ENCODE measurements at places on chromosomes 1 and 21.

- no peak for DNase-seq
Measured at GRCh38 chr1:44029260-44029910, 1.9 kb downstream of the SLC6A9 start.

GRCh38 chr1:109792056-109792831 is 28.5 kb upstream of the EPS8L3 start:
- DNase-seq, result peak; percentile 84

DNA sequence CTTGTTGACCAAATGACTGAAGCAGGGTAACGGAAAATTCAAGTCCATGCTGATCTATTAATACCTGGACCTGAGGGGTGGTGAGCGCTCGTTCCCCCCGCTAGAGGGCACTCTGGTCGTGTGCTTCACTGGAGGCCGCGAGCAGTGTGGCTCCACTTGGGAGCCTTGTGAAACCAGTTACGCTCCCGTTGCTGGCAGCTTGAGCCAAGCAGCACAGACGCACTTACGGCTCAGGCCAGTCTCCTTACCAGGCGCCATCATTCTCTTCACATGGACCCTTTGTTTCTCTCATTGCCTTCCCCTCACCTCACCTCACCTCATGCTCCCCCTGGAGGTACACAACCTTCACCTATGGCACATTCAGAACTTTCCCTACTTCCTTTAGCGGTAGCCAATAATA is 49.7 kb upstream of the TSPAN2 start:
- peak; percentile 83 for DNase-seq

- peak; percentile 35 for DNase-seq
Measured at GRCh38 chr1:202207292-202207691, 13.7 kb downstream of the LGR6 start.

DNA sequence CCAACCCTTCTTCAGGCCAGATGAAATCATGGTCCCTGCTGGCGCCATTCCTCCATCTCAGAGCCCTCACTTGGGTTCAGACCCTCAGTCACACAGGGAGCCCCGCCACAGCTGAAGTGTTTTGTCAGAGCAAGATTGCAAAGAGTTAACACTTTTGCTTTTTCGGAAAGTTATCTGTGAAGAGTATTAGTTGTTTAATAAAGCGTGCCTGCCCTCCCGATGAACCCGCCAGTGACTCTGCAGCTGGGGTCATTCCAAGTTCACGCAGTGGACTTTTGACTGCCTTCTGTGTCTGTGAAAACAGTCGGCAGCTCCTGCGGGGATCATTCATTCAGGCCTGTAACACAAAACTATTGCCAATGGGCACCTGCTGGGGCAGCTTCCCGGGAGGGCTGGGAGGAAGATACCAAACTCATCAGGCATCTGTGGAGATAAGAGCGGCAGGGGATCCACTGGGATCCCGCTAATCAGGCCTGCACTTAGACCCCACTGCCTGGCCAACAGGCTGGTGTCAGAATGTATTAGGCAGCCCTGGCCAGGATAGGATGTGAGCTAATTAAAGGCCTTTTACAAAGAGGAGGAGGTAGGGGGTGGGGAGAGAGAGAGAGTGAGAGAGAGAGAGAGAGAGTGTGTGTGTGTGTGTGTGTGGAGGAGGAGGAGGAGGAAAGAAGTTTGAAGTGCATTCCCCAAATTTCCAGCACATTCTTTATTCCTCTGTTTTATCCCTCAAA is 184.5 kb downstream of the DHRS3 start:
- no peak for DNase-seq

DNA sequence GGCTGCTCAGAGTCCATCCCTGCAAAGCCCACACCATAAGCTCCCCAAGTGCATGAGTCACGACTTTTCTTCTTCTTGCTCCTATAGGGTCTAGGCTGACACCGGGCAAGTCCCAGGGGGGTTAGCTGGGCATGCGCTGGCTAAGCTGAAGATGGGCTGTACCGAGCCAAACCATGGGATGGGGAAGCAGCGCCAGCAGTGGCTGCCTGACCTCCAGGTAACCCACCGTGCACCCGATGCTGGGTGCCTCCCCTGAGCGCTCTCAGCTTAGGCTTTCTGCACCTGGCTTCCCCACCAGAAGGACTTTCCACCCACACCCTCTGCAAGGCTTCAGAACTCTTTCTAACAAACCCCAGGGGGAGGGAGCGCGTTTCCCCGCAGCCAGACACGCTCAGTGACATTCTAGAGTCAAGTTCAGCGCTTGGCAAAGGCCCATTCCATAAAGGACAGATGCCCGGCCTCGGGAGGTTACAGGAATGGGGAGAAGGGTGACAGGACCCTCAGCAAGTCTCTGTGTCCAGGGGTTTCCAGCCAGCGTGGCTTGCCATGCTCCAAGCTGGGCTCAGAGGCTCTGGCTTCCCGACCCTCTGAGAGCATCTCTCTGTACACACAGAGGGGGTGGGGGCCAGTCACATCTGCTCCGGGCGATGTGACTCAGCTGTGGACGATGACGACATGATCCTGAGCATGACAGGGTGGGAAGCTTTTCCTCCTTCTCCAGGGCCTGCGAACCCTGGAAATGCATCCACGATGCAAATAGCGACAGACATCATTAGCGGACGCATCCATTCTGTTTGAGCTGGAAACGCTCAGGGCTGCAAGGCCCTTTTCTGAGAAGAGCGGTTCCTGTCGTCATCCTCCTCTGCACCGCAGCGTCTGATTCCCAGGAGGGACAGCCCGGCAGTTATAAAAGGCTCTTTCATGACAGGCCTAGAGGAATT is 107.8 kb downstream of the SIK1 start:
- no peak for DNase-seq

- DNase-seq, result no peak
Measured at GRCh38 chr1:47875036-47875435, 122.1 kb downstream of the TRABD2B start.

DNA sequence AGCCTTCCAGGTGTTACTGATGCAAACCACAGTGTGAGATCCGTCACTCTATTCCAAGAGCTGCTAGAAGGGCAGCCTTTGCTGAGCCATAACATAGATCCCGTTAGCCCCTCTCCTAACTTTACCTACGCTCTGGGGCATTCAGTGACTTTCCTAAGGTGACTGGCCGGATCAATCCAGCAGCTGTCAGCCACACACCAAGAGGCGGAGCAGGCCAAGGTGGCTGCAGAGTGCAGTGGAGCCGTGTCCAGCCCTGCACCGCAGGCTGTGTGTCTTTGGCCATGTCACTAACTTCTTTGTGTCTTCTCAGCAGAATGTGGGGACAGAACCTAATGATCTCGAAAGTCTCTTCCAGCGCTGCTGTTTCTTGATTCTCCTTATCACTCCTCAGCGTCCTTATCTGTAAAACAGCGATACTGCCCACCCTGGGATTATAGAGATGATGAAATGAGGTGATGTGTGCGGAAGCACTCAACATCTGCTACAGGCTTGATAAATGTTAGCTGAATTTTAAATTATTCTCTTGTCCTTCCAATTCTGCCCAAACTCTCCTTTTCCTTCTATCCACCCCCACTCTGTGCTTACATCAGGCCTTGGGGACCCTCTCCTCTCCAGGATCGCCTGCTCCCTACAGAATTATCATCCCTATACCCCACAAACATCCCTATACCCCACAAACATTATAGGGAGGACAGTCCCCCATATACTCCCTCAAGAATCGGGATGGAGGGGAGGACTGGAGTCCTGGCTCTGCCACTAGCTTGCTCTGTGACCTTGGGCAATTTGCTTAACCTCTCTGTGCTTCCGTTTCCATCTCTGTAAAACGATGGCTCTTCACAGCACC is 25.8 kb upstream of the LRRN2 start:
- no peak for DNase-seq

- DNase-seq, result no peak
Measured at GRCh38 chr1:110380672-110381283, 10.0 kb downstream of the SLC16A4 start.

DNA sequence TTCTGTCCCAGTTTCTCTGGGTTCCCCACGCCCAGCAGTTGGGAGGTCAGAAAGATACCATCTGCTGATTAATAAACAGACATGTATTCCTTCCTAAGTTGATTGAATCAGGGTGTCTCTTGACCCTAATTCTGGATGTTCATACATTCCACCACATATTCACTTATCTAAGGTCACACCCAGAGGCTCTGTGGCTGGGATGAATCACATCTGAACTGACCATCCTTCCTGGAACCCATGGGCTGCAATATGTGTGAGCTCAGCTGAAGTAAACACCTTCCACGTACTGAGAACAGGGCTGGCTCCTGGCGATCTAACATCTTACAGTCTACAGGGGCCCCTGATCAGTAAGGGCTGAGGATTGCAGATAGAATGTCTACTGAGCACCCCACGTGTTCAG is 20.5 kb upstream of the TRABD2B start:
- DNase-seq, result no peak

GRCh38 chr1:205376739-205377138 is 20.0 kb upstream of the KLHDC8A start:
- no peak for DNase-seq

DNA sequence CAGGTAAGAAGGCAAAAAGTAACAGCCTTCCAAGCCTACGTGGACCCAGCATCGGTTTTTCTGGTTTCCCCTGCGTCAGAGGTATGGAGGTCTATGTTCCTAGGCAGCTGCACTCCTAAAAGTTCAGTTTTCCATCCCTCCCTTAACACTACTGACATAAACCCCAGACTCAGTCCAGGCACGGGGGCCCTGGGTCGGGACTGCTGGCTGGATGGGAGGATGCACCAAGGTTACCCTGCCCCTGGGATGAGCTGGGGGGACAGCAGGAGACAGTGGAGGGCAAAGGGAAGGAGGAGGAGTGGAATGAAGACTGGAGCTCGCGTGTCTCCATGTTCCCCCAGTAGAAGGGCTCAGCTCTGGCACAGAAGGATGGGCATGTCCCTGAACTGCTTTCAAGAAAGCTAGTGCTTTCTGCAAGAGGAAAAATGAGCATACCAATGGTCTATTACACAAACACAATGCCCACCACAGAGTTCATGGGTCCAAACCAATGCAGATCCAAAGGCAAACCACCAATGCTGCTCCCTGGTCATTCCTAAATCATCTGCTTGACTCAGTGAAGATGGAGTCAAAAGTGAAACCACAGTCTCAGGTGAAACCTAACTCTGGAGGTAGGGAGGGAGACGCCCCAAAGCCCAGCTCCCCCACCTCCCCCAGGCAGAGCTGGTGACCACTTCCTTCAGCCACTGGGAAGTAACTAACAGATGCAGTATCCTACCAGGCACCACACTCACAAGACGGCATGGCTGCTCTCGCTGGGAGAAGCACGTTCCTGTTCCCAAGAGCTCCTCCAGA is 54.9 kb downstream of the CD46 start:
- no peak for DNase-seq

GRCh38 chr1:54323324-54323739 is 82.9 kb downstream of the SSBP3 start:
- no peak for DNase-seq

GRCh38 chr1:61079898-61080336 is 2.4 kb upstream of the NFIA start:
- DNase-seq, result peak; percentile 26

DNA sequence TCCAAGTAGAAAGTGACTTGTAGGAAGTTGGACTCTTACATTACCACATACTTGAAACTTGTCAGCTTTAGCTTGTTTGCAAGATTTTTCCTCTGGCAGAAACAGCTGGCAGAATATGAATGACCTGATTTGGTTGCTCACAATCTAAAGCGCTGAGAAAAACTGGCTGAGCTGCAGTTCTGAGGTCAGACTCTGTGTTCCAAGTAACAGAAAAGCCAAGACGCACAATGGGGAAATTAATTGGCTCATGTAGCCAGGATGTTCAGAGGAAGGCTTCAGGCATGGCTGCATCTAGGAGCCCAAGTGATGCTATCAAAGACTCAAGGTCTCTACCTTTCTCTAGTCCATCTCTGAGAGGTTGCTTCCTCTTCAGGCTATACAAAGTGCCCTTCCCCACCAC is 27.0 kb downstream of the ALPL start:
- DNase-seq, result no peak

GRCh38 chr1:247204177-247204647 is 32.4 kb upstream of the ZNF124 start:
- DNase-seq, result no peak

DNA sequence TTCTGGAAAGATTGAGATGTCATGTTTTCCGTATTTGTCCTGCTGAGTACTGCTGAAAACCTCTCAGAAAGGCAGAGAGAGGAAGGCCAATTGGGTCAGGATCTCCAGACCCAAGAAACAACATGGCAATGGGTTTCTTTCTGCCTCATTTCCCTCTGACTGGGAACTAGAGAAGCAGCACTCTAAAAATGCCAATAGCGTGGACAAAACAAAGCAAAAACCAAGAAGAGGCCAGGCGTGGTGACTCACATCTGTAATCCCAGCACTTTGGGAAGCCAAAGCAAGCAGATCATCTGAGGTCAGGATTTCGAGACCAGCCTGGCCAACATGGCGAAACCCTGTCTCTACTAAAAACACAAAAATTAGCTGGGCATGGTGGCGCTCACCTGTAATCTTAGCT is 18.3 kb downstream of the TNFRSF9 start:
- DNase-seq, result no peak

DNA sequence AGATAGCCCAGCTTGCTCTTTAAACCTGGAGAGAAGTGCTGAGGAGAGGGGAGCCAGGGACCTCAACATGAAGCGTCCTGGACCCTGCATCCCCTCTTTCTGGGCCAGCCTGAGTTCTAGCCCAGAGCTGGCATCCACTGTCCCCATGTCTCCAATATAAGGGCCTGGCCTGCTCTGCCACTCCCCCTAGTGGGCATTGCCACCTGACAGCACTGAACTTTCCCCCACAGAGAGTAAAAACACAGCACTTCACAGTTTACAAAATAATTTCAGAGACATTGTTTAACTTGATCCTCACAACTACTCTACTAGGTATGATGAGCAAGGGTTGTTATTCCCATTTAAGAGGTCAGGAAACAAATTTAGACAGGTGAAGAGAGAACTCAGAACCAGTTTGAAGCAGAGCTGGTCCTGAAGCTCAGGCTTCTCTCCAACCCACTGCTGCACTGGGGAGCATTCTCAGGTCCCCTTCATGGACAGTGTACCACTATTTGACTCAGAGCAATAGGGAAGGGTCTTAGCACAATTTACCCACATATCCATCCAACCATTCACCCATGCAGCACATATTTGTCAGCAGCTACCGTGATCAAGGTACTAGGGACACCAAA is 151.2 kb downstream of the DMRTA2 start:
- no peak for DNase-seq

GRCh38 chr21:15037900-15038293 is 26.9 kb downstream of the NRIP1 start:
- DNase-seq, result no peak

DNA sequence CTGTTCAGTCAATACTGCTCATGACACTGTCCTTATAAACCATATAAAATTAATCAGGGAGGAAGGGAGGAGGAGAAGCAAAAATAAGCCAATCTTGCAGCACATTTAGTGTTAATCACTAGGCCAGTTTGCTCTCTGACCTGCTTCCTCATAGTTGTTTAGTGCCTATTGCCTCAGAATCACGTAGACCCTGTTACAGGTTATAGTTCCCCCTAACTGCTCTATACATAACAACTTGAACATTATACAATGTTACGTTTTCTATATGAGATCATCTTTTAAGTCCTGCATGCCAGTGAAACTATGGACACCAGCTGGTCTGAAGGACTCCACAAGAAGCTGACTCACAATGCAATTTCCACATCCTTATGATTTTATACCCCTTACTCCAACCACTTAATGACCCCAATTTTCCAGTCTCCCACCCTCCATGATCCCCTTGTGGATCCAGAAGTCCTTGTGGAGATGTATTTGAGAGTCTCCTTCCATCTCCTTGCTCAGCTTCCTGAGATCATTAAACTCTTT is 34.9 kb upstream of the TACSTD2 start:
- DNase-seq, result no peak

- DNase-seq, result no peak
Measured at GRCh38 chr1:27515626-27516025, 25.7 kb upstream of the WASF2 start.

- no peak for DNase-seq
Measured at GRCh38 chr1:154440036-154440804, 35.1 kb downstream of the IL6R start.

All from COR-L47 (cell line).